Activated CD8-positive, alpha-beta T cell treated with anti-CD3 and anti-CD28 coated beads, Interleukin-2, amount 10 ng/mL, durations not matched to agents 7 days and 5 days (primary cell): ENCODE measurements at places on chromosomes 5 and 9.

GRCh38 chr9:93126825-93127368, 7.2 kb downstream of the NINJ1 start:
- no peak overlapping the region for H3K4me3 ChIP-seq
- H3K27me3 ChIP-seq, result no peaks in the 10 kb centered on the region
- DNase-seq, result no peak
- H3K27ac ChIP-seq, result peak overlapping the region; percentile 94
- H3K36me3 ChIP-seq, result peaks cover 5% of the 10 kb centered on the region

DNA sequence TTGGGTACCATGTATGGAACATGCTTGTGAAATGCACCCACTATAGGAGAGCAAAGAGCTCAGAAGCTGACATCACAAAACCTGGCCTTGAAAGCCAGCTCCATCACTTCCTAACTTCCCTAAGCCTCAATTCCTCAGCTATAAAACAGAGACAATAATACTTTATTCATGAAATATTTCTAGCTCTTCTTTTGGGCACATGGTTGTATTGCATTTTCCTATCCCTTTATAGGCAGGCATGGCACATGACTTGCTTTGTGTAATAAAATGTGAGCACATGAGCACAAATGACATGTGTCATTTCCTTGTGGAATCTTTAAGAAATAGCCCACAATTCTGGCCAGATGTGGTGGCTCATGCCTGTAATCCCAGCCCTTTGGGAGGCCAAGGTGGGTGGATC, 18.5 kb downstream of the ZNF366 start:
- no peak overlapping the region for H3K4me3 ChIP-seq
- peaks cover 10% of the 10 kb centered on the region for H3K27me3 ChIP-seq
- H3K4me1 ChIP-seq, result no peaks in the 10 kb centered on the region
- no peak overlapping the region for H3K27ac ChIP-seq
- H3K36me3 ChIP-seq, result no peaks in the 10 kb centered on the region
- no peak for DNase-seq

- H3K4me3 ChIP-seq, result no peak overlapping the region
- no peak overlapping the region for H3K27ac ChIP-seq
- H3K36me3 ChIP-seq, result no peaks in the 10 kb centered on the region
- H3K4me1 ChIP-seq, result peaks cover 3% of the 10 kb centered on the region
Measured at GRCh38 chr5:142388696-142389095, 63.9 kb upstream of the SPRY4 start.

DNA sequence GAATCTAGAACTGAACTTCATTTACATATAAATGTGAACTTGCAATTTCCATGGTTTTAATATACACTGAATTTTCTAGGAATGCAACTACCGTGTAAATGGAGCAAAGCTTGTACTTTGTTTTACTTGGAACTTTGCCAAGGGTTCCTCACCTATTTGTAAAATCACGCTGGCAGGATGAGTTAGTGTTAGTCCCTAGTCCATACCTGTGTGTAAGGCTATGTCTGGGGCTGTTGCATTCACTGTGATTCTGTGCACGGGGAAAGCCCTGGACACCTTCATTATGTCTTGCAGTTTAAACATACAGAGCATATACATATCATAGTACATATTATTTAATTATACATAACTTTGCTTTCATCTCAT, 119.9 kb downstream of the PAX5 start:
- no peak for DNase-seq
- no peaks in the 10 kb centered on the region for H3K36me3 ChIP-seq
- H3K4me3 ChIP-seq, result no peak overlapping the region
- H3K27me3 ChIP-seq, result peaks cover 11% of the 10 kb centered on the region
- H3K27ac ChIP-seq, result no peak overlapping the region

DNA sequence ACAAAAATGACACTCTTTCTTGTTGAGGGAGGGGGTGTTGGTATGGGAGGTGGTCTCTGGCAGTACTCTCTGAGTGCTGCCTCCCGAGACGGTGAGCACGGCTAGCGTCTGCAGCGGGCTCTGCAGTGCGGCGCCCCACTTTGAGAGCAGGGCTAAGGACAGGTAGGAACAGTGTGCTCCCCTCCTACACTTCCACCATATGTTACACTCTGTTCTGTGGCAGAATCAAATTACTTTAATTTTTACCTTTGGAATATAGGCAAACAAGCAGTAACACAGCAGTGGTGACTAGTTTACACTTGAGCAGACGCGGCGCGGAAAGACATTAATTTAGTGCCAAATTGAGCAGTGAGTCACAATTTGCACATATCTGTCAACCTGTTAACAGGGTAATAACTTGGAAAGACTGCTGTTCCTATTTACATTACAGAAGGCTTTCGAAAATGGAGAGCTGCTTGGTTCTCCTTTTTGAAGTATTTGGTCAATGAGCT, 136.3 kb downstream of the MED27 start:
- no peaks in the 10 kb centered on the region for H3K4me1 ChIP-seq
- H3K27ac ChIP-seq, result no peak overlapping the region
